ENCODE measurements at places on chromosomes 11 and 22.

GRCh38 chr11:32231909-32232493, 141.1 kb downstream of the RCN1 start:
- DNase-seq, result no peak

- DNase-seq, result no peak
These were observed 129.9 kb downstream of the NAV2 start for GRCh38 chr11:19842505-19842904.

- DNase-seq, result no peak
These were observed 766 bp upstream of the ZNHIT2 start for GRCh38 chr11:65118097-65118837.

DNA sequence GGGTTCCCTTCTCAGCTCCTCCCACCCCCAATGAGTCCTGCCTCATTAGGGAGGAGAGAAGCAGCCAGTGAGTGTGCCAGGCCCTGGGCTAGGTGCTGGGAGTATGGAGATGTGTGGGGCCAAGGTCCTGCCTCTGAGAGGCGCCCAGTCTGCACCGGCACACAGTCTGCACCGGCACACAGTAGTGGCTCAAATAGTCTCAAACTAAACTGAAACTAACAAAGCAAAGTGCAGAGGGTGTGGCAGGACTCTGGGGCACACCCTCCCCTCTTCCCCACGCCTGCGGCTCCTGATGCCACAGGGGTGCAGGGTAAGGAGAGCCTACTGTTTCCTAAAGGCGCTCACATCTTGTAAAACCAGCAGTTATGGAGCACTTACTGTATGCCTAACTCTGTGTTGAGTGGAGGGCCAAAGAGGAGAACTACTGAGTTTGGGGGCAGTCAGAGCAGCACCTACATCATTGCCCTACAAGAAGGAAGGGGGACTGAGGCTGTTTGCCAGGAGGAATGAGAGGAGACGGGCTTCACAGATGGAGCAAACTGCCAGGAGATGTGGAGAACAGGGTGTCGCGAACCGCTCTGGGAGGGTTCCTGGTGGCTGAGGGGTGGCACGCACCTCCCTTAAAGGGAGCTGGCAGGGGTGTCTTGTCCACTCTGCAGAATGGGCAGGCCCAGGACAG, 939 bp upstream of the SH3BP1 start:
- DNase-seq, result no peak

DNA sequence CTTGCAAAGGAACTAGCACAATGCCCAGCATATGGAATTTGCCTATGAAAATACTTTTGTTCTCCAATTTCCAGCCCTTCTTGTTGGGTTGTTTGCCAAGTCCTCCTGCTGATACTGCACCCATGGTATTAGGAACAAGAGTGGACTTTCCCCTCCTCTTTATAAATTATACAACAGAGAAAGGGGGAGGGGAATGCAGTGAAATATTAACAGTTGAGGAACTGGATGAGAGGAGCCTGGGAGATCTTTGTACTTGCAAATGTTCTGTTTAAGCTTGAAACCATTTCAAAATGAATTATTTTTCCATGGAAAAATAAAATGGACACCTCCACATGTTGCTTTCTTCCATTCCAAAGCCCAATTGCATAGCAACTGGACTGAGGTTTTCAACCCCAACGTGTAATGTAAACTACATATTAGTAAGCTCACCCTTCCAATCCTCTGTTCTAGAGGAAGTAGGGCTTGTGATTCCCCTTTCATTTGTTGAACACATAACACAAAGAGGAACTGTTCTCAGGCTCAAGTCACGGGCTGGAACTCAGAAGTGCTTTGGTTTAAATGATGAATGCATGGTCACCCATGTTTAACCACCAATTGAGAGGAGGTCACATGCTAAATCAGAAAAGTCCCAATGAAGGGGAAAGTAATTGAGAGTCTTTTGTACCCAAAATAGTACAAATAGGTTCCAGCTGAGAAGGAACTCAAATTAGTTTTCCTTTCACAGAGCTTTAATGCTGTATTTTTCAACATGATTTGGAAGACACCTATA, 66.2 kb upstream of the ZC3H12C start:
- DNase-seq, result no peak

DNA sequence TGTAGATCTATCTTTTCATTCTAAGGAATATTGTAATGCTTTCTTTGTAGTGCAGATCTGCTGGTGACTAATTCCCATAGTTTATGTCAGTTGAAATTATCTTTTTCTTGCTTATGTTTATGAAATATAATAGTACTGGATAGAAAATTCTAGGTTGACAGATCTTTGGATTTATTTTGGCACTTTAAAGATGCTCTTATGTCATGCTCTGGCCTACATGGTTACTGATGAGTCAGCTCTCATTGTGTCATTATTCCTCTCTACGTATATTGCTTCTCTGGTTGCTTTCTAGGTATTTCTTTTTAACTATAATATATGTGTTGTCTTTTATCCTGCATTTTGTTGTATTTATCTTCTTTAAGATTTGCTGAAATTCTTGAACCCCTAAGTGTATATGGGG, 955.5 kb upstream of the CHORDC1 start:
- DNase-seq, result no peak

DNA sequence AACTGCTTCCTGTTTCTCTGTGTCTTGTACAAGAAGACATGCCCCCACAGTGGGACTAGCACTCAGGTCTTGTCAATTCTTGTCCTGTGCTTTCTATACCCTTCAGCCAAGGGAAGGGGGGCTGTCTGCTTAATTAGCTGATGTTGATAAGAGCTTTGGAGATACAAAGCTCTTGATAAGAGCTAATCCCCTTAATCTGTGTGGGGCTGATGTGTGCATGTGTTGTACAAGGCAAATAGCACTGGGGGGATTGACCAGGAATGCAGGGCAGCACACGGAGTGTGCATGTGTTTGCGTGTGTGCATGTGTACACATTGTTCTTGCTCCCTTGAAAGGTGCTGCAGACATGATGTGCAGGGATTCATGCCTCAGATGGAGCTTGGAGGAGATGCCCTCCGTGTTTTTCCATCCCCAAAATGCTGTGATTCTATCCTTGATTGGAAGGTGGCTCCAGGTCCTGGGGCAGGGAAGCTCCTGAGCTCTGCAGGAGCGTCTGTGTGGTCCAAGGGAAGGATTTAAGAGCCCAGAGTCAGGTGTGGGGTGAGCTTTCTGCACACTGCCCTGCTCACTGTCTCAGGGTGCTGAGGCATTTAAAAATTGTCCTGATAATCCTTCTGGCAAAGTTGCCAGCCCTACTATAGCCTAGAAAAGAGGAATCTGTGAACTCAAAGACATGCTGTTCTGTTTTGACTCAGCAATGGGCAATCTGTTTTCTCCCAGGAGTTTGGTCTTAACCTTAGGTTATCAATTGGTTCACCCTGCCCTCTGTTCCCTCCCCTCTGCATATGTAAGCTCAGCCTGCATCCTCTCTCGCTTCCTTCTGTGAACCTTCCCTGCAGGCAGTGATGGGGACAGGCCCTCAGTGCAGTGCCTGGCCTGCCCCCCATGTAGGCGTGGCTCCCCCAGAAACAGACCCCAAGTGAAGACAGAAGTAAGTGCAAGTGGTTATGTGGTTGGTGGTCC, 102.0 kb downstream of the GRIK4 start:
- no peak for DNase-seq

DNA sequence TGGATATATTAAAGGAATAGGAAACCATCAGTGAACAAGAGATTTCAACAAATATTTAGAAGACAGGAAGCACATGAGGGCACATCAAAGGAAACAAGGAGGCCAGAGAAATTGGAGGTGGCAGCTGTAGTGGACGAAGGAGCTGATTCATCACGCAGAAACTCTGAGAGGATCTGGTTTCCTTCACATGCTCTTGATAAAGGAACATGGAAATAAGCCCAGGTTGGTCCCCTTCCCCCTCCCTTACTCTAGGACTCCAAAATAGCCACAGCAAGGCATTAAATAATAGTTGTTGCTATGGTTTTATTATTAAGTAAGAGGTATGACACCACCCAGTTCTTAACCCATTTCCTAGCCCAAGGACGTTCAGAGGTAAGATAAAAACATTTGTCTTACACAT, 11.3 kb downstream of the IZUMO1R start:
- DNase-seq, result no peak

GRCh38 chr11:24312464-24313238, 184.2 kb upstream of the LUZP2 start:
- DNase-seq, result no peak

GRCh38 chr11:94588366-94588942, 21.3 kb downstream of the PIWIL4 start:
- no peak for DNase-seq

GRCh38 chr11:107043242-107044006, 25.1 kb upstream of the GUCY1A2 start:
- DNase-seq, result peak; percentile 88

DNA sequence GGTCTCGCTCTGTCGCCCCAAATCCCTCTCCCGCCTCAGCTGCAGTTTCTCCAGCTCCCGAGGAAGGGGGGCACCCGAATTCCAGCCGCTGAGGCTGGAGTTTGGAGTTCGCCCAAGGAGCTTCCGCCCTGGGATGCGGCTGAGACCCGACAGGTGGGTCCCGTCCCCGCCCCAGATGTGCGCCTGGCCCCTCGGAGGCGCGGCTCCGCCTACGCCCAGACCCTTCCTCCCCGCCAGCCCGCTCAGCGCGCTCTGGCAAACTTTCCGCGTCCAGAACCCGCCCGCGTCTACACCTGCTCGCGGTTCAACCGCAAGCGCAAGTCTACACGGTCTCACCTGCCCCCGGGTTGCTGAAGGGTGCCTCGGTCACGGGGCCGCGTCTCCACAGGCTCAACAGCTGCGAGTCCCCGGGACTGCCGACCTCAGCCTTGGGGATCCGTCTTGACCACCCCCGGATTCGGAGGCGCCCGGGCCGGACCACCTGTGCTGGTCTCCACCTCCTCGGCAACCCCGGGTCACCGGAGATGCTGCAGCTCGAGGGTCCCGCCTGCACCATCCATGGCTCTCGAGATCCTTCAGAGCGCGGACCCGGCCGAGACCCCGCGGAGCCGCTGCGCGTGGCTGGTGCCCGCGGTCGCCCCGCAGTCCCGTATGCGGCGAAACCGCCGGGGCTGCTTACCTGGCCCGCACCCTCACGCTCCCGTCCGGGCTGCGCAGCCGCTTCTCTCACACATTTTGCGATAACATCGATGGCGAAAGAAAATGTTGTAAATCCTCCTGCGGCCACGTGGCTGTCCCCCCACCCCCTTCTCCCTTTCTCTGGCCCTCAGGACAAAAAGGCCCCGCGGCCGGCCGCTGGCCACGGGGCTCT, 63.6 kb downstream of the NFAM1 start:
- DNase-seq, result no peak

DNA sequence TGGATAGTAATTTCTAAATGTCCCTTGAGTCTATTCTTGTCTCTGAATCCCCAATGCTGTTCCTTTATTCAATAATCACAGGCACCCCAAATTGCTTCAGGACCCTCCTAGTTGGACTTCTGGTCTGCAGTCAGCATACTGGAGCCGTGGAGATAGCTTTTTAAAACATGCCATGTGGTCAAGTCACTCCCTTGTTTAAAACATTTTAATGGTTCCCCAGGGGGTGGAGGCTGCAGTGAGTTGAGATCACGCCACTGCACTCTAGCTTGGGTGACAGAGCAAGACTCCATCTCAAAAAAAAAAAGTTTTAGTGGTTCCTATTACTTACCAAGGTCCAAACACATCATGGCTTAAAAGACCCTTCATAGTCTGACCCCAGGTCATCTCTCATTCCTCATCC, 220.3 kb downstream of the ADAMTS15 start:
- no peak for DNase-seq

- no peak for DNase-seq
These were observed at the start of gene OSM for GRCh38 chr22:30266445-30267381. Gene OSM, minus strand, starts transcription at chr22:30266851. Its CDS starts 52 bp downstream, at chr22:30266799.

DNA sequence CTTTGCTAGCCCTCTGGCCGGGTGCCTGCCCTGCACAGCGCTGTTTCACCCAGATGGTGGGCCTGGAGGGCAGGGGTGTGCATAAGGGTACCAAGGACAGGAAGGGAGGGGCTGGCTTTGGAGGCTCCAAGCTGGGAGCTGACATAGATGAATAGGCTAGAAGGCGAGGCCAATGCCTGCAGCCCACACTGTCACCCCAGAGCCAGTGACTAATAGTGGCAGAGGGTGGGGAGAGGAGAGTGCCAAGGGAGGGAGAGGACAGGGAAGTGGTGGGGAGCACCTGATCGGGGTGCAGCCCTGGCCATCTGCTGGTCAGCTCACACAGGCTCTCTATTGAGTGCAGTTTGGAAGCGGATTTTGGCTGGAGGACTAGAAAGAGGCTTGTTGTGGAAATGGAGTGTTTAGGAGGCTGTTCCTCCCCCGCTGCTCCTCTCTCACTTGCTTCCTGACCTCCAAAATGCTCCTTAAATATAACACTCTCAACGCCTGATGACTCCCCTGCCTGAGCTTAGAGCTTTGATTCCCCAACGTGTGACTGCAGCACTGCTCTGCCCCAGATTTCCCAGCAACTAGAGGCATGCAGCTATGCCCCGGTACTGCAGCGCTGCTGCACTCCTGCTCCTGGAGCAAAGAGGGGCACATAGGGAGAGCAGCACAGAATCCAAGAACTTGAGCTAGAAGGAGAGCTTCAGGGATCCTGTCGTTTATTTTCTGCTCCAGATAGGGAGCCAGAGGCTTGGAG, 89.2 kb downstream of the GRAMD1B start:
- no peak for DNase-seq

DNA sequence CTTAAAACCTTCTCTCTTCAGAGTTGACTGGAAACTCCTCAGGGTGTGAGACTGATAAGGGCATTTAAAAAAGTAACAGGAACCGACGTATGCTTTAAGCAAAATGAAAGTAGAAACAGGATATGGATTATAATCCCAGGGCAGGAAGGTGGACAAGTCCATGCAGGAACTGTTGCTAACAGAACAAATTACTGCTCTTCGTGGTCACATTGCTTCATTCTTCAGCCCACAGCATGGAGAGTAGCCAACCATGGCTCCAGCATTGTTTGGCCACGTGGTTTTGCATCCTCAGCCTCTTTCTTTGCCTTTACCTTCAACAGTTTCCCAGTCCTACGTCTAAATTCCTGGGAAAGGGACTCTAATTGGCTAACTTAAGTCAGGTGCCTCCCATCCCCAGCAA, 563.1 kb upstream of the ISX start:
- DNase-seq, result no peak

DNA sequence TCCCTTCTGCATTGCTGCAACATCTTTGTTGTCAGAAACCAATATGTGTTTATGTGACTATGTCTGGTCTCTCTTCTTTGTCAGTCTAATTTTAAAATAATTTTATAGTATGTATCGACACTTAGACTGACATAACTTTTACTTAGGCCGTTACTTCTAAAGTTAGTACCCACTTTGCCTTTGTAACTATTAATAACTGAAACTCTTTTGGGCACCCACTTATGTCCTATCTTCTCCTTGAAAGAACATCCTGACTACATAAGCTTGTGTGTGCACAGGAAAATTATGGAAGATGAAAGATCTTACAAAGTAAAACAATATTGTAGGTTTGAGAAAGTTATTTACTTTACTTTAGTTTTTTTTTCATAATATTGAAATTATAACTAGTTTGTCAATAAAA, 230.4 kb upstream of the CCDC179 start:
- DNase-seq, result no peak

DNA sequence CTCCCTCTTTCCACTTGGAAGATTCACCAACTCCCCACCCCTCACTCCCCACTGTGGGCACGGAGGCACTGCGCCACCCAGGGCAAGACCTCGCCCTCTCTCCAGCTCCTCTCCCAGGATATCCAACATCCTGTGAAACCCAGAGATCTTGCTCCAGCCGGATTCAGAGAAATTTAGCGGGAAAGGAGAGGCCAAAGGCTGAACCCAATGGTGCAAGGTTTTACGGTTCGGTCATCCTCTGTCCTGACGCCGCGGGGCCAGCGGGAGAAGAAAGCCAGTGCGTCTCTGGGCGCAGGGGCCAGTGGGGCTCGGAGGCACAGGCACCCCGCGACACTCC, 397 bp upstream of the CD44 start:
- DNase-seq, result no peak

- DNase-seq, result no peak
These were observed 14.0 kb downstream of the MMP3 start for GRCh38 chr11:102829316-102830000.

GRCh38 chr11:125446279-125446678, 49.8 kb downstream of the FEZ1 start:
- DNase-seq, result no peak
